ENCODE measurements at places on chromosomes 6 and 20.

DNA sequence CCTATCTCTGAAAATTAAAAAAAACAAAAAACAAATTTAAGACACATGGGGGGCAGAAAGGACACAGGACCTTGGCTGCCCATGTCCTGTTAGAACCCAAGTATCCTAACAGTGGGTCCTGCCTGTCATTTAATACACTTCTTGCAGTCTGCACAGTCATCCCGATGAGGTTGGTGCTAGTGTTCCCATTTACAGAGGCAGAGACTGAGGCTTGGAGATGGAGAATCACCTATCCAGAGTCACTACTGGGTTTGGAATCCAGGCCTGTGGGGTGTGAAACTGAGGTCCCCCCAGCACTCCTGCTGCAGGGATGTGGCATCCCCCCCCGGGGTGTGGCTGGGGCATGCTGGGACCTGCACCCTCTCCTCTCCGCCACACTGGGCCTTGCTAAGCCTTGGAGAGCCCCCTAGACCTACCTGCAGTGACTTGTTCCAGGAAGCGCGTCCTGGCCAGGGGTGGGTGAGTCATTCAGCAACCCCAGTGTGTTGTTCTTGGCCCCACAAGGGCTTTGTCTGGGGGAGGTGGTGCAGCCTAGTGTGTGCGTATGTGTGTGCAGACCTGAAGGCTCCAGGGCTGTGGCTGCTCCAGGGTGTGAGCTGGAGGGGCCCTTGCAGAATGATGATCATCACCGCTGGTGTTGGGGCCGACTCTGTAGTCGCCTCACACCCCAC lies 49.7 kb downstream of the BCAS4 start:
- no peak overlapping the region for H3K4me3 ChIP-seq
- H3K27ac ChIP-seq = no peak overlapping the region
- peaks cover 22% of the 10 kb centered on the region for H3K4me1 ChIP-seq
- no peaks in the 10 kb centered on the region for H3K27me3 ChIP-seq
- no peak for DNase-seq

GRCh38 chr6:84625506-84625905 lies 138.9 kb downstream of the TBX18 start:
- H3K27me3 ChIP-seq = peaks cover 4% of the 10 kb centered on the region
- no peak overlapping the region for H3K4me3 ChIP-seq
- peaks cover 4% of the 10 kb centered on the region for H3K4me1 ChIP-seq
- no peak overlapping the region for H3K27ac ChIP-seq
- DNase-seq = no peak
- H3K36me3 ChIP-seq = no peaks in the 10 kb centered on the region

DNA sequence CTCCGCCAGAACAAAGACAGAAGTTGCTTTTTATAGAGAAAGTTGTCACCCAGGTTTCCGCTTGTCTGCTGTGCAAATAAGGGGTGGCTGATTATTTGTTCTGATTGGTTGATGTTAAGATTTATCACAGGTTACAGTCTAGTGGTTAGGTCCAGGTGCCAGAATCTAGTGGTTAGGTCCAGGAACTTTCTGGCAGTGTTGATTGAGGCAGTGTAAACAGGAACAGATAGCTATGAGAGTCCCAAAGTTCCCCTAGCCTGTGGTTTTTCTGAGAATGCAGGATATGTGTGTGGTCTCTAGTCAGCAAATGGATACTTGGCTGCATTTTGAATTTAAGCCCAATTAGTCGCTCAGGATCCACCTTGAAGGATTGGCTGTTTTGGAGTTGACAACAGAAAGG lies 148.0 kb downstream of the TMEM200A start:
- no peak overlapping the region for H3K4me3 ChIP-seq
- DNase-seq = no peak
- H3K27ac ChIP-seq = no peak overlapping the region
- no peaks in the 10 kb centered on the region for H3K36me3 ChIP-seq

DNA sequence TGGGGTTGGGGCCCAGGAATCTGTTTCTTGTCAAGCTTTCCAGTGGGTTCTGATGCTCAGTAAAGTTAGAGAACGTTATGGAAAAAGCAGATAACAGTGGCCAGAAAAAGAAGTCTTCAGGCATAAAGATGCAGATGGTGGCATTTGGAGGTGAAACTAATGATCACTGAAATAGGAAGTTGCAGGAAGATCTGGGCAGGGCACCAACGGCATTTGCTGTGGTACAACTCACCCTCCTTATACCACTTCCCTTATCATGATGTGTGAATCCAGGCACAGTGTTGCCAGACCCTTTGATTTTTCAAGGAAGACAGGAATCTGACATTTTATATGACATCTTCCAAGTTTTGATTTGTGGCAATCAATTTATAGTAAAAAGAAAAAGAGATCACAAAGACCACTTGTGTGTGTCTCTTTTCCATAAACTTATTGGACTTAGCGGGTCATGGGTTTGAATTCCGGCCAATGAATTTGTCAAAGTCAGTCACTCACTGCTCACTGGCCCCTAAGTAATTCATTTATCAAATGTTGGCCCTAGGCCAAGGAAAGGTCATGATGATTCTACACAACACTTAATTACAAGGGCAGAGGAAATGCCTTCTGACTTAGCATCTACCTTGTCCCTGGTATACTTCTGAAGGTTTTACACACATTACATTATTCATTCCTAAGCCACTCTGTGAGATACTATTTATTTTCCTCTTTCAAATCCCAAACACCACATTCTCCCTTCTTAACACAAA lies 37.6 kb downstream of the LAMP5 start:
- H3K27ac ChIP-seq = no peak overlapping the region
- H3K27me3 ChIP-seq = peaks cover under 1% of the 10 kb centered on the region
- no peak for DNase-seq

- H3K4me3 ChIP-seq = peak overlapping the region; percentile 19
- peaks cover 8% of the 10 kb centered on the region for H3K36me3 ChIP-seq
- H3K27me3 ChIP-seq = peaks cover 6% of the 10 kb centered on the region
- H3K4me1 ChIP-seq = peaks cover 64% of the 10 kb centered on the region
- no peak for DNase-seq
- peak overlapping the region; percentile 44 for H3K27ac ChIP-seq
Observed at GRCh38 chr6:41654698-41655151, 16.5 kb downstream of the MDFI start.

Measured in type B pancreatic cell (in vitro differentiated cells).